ENCODE measurements at places on chromosomes 7 and 10.

GRCh38 chr10:86979977-86980448 lies 11.7 kb downstream of the ADIRF start:
- DNase-seq: no peak

DNA sequence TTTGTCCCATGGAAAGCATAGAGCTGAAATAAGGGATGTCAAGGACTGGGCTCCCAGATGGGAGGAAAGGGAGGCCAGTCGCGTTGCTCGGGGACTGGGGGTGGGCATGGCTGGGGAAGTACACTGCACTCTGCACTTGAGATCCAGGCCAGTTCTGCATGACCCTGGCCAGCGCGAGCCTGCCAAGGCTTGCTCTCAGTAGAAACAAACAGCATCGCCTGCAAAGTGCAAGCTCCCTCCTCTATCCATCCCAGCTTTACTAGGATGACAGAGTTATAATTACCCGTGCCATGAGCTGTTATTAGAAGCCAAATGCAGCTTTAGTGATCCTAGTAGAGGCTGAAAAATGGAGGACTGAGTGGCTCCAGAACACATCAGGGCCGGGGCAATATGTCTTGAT lies 43.9 kb upstream of the PDCD4 start:
- no peak for DNase-seq

DNA sequence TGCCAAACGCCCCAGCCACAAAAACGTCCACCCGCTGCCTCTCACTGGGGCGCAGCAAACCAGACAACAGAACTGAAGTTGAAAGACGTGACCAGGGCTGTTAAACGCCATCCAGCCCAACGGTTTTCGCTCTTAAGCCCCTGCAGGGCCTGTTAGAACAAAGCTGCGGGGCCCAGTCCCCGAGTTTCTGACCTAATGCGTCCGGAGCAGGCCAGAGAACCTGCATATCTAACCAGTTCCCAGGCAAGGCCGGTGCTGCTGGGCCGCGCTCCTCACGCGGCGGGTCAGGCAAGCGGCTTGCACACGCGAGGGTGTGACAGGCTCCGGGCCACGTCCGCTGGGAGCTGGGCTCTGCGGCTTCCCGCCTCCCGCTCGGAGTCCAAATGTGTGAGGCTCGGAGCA lies 87.0 kb downstream of the PTPRN2 start:
- no peak for DNase-seq

DNA sequence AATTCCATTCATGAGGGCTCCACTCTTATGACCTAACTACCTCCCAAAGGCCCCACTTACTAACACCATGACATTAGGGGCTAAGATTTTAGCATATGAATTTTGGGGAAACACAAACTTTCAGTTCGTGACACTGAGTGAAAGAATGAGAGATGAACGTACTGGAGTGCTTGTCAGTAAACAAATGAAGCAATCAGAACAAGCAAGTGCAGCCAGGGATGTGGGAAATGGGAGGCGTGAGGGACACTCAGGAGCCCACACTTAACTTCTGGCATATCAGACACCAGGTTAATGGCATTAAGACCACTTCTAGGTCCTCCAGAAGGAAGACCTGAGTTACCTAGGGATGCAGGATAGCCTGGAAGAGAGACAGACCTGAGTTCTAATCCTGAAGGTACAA lies 2.3 kb upstream of the MDFIC start:
- no peak for DNase-seq

DNA sequence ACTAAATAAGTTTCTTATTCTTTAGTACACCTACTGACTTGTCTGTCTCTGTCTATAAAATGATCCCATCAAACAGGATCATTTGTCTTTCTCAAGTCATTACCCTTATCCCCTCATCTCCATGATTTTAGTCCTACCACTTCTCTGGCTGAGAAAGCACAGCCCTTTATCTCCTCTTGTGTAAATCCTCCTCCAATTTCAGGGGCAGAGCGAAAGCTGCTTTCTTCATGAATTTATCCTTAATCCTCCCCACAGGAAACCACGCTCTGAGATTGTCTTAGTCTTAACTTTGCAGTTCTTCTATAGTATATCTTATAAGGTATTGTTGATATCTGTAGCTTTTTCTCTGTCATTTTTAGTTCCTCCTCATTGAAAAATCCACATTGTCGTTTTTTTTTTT lies 239.7 kb upstream of the PLXDC2 start:
- no peak for DNase-seq

- DNase-seq: no peak
Measured at GRCh38 chr10:129809431-129809830, 154.6 kb downstream of the EBF3 start.

DNA sequence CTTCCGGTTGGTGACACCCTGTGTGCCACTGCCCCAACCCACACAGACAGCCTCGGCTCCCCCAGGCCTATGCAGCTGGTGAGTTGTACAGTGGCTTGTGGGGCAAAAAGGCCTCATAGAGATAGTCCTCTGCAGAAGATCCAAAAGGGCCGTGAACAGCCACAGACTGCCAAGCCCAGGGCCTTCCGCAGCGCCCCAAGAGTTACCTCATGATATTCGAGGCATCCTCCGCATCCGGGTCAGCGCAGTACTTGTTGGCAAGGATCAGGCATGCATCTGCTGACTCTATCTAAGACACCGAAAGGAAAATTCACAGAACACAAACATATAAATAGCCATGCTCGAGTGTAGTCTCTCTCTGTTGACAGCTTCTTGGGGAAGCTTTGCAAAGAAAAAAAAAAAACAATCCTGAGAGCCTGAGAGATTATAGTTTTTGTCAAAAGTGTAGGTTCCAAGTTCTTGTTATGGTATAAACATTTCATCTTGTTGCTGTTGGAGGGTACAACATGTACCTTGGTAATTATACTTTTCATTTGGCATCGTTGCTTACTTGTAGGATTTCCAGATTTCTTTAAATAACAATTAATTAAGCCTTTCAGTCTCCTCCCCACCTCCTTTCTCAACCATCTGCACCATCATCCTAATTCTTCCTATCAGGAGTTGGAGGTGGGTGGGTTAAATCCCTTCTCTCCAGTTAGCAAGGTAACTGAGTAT lies 553.0 kb downstream of the KCNMA1 start:
- no peak for DNase-seq

DNA sequence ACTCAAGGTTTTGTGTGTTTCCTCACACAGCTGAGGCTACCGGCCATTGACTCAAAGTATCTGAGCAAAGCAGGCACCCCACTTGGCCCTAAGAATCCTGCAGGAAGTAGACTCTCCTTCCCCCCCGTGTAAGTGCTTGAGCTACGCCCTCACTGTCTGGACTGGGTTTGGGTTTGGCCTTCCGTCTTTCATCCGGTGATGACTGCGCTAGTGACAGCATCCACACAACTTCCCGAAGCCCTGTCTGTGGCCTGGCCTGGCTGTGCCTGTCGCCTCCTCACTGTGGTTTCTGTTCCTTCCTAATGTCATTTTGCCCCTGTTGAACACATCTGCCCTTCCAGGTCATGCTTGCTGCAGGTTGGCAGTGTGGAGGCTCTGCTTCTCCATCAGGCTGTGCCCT lies 14.5 kb downstream of the C7orf57 start:
- DNase-seq: no peak

DNA sequence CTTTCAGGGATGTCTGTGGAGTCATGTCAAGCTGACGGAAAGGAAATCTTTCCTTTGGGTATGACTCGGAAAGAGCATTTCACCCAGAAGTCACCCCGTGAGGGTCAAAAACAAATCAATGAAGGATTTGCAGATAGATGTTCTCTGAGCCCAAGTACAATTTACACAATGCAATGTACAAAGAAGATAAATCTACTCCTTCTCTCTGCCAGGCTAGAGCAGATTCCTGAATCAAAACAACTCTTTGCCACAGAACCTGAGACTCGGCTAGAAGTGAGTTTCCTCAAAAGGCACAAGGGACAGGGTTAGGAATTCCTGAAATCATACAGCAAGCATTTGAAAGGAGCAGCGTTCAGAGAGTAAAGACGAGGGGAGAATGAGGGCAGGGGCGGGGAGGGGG lies 34.0 kb upstream of the CALN1 start:
- no peak for DNase-seq

DNA sequence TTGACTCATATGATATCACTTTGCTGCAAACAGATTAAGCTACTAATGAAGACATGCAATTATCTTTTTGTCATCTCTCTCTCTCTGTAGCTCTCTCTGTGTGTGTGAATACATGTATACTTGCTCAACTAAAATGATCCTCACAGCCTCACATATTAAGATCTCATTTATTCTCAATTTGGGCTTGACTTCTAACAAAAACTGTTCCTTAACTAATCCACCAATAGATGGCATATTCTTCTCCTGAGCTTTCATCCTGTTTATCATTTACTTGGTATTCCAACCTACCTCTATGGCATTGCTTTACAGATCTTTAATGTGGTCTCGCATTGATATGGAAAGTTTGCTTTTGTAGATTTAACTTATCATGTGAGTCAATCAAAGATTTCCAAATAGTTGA lies 540.4 kb downstream of the CNTNAP2 start:
- DNase-seq: no peak

- peak; percentile 20 for DNase-seq
Measured at GRCh38 chr7:5564894-5565293, 141.3 kb upstream of the TNRC18 start.

DNA sequence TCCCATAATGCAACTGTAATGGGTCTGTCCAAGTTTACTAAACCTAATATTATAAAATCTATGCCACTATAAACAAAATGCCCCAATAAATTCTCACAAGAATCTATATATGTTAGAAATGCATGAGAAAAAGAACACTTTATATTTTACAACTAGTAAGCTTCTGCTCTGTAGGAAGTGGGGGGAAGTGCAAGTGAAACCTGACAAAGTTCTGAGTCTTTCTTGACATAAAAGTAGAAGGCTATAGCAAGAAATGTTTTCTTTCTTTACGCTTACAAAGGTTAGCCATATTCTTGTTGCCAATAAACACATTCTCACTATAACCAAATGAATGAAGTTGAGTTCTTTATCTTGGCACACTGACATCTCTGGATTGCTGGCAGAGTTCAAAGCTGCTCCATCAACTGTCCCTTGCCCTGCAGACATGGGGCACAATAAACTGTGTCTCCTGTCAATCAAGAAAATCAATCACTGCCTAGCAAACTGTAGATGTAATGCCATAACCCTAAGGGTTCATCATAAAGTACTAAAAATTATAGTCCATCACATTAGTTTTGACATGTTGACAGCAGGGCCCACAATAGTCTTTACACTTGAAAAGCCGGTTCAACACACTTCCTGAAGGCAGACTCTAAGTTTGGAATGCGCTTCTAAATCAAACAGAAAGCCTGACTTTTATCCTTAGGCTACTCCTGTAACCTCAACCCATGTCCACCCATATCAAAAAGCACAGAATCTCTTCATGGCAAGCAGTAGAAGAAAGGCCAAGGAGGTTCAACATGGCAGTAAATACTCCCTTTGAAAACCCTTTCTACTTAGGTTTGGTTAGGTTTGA lies 58.6 kb downstream of the TPK1 start:
- no peak for DNase-seq

DNA sequence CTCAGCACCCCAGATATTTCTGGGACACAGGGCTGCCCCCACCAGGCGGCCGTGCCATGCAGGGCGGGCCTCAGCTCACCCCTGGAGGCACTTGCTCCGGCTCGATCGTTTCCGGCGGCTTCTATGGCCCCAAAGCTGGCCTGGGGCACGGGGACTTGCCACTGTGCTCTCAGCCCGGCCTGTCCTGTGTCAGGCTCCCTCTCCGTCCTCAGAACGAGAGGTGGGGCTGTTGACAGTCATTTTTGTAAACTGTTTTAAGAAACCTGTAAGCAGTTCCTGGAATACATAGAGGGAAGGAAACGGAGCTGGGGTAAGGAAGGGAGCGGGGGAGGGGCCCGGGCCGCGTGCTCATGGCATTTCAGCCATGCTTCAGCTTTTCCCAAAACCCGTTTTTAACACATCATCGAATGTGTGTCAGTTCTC lies 30.7 kb upstream of the PRKAR1B start:
- DNase-seq: no peak

GRCh38 chr10:101607124-101607523 lies 19.0 kb downstream of the DPCD start:
- no peak for DNase-seq

DNA sequence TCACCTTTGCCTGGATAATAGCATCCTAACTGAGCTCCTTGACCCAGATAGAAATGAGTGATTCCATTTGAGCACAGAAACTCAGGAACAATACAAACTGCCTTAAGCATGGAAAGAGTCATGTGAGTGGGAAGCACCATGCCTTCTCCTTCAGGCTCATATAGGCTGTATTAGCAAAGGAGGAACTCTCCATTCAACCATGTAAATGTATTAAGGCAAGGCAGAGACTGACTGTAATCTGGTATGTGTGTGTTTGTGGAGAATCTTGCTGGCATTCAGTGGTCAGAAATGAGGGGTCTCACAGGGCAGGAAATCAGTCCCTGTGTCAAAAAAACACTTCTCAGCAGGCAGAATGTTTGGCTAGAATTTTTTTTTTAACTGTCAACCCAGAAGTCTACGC lies 40.2 kb downstream of the COA1 start:
- no peak for DNase-seq

DNA sequence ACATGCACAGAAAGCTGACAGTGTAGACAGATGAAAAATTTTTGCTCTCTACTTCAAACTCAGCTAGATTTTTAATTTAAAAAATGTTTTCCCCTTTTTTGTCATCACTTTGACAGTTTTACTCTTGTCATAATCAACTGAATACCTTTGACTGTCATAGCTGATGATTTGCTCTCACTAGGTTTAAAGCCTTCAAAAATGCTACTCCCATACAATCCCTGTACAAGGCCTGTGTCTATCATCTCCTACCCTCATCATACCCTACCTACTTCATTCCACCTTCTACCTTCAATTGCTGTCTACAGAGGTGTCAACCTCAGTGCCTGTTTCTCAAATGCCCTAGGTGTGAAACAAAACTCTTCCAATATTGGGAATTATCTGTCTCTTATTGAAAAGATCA lies 230.3 kb downstream of the SEMA3A start:
- DNase-seq: no peak

DNA sequence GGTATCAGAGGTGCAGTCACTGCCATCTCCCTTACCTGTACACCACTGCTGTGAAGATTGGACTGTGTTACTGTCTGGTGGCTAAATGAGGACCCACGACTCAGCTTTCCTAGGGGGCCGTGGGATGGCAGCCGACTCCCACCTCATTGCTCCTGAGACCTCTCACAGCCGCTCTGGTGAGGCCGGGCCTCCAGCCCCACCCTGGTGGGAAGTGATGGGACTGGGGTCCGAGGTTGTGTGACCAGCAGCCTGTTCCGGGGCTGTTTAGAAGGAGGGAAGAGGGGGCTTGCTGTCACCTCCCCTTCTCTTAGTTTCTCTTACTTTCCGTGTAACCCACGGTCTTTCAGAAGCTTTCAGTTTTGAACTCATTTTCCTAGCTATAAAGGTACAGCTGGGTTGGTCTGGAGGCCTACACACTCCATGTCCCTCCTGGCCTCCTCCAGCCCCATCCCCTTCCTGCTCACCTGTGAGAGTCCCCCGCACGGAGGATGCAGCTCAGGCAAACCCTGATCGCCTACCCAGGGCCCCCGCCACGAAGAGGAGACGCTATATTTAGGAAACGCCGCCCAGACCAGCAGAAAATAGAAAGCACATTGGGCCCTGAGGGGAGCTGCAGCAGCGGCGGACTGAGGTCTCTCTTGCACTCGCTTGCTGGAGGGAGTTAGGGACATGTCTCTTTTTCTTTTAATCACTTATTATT lies 4.6 kb downstream of the EMX2 start:
- DNase-seq: no peak

Data from DMS79 treated with DMSO at 0.1 percent for 48 hours (cell line).